ENCODE measurements at places on chromosomes 7 and 10. TPM values are rescaled to one million over a fixed set of nuclear protein-coding genes. Genes with fewer than 3 reads are reported as not detected.

ELN gene
- polyA plus RNA-seq: 65.8 TPM

LANCL2 gene
- 5.5 TPM for polyA plus RNA-seq

SPAG6 gene
- not detected for polyA plus RNA-seq

MSRB2 gene
- polyA plus RNA-seq: 230 TPM

TCAF2 gene
- 0.25 TPM for polyA plus RNA-seq

- peak; percentile 31 for DNase-seq
Measured at GRCh38 chr7:70568674-70569334, 563.1 kb upstream of the GALNT17 start.

- DNase-seq: no peak
Measured at GRCh38 chr7:121578669-121579068, 182.6 kb upstream of the FAM3C start.

DNA sequence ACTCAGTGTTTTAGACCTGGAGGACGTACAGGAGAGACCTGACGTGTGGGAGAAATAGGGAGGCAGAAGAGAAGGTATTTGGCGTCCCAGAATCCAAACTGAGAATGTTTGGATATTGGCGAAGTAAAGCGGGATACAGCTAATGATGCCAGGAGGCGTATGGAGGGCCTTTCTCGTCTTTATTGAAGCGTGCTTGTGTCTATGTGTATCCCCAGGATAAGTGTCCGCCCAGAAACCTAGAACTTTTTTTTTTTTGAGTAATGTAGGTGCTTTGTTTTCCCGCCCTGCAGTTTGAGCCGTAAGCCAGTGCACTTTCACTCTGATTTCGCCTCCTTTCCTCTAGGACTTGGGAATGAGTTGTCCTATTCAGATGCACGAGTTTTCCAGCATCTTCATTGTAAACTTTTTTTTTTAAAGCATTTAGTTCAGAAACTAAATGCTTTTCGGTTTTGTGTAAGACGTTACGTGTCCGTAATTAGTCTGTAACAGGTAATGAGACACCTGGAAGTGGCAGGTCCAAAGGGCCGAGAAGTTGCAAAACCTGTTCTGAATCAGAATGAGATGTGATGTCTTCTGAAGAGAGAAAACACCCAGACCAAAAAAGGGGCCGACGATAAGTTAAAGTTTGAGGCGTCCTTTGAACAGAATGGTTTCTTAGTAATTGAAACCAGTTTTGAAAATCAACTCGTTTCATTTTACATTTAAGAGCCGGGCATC, 746 bp downstream of the ARL5B start:
- DNase-seq: no peak

GRCh38 chr7:27139334-27140125, 4.0 kb downstream of the HOXA5 start:
- no peak for DNase-seq

DNA sequence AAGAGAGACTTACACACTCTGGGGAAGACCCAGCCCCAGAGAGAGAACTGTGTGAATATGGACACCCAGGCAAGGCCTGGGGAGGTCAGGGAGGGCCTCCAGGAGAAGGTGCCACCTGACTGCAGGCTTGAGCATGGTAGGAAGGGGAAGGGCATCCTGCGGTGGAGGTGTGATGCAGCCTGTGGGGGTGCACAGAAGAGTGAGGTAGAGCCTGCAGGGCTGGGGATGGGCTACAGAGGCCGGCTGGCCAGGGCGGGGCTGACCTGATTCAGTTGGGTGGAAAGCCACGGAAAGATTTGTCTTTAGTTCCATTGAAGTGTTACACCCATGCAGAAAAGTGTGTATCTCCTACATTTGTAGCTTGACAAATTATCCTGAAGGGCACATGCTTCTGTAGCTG, 47.6 kb downstream of the ZMIZ1 start:
- DNase-seq: no peak

DNA sequence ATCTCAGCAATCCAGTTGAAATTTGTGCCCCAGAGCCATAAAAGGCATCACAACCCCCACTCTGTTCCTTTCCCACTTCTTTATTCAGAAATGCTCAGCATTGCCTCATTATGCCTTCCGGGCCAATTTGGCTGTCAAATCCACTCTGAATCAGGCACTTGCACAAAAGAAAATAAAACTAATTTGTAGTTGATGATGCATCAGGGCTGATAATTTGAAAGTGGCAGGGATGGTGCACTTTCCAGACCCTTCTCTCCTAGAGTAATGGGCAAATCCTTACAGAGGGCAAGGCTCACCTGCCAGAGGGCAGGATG, 147.9 kb upstream of the PDE1C start:
- no peak for DNase-seq

- peak; percentile 63 for DNase-seq
Measured at GRCh38 chr7:388023-388960, 98.3 kb downstream of the FOXL3 start.

DNA sequence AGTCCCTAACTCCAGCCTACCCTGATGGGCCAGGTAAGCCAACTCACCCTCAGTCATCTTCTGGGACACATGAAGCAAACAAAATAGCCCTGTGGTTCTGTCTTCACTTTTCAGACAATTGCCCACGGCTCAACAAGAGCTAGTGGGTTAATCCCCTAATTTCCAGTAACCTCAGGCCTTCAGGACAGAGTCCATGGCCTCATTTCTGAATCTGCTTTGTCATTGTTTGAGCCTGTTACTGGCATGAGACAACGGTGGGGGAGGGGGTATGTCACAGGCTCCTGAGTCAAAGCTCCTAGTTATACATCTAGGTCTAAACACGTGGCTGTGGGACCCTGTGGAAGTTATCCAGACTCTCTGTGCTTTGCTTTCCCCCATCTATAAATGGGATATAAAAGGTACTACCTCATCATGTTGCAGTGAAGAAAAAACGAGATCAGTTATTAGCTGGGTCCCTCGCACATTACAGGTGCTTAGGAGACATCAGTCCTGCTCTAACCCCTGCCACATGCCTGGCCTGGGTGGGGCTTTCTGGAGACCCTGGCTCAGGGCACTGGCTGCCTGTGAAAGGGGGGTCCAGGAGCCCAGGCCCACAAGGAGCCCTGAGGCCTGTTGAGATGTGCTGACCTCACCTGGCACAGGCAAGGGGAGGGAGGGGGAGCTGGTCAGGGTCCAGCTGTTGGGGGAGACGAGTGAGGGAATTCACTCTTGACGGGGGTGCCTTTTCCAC, 16.5 kb downstream of the MAT1A start:
- DNase-seq: no peak

DNA sequence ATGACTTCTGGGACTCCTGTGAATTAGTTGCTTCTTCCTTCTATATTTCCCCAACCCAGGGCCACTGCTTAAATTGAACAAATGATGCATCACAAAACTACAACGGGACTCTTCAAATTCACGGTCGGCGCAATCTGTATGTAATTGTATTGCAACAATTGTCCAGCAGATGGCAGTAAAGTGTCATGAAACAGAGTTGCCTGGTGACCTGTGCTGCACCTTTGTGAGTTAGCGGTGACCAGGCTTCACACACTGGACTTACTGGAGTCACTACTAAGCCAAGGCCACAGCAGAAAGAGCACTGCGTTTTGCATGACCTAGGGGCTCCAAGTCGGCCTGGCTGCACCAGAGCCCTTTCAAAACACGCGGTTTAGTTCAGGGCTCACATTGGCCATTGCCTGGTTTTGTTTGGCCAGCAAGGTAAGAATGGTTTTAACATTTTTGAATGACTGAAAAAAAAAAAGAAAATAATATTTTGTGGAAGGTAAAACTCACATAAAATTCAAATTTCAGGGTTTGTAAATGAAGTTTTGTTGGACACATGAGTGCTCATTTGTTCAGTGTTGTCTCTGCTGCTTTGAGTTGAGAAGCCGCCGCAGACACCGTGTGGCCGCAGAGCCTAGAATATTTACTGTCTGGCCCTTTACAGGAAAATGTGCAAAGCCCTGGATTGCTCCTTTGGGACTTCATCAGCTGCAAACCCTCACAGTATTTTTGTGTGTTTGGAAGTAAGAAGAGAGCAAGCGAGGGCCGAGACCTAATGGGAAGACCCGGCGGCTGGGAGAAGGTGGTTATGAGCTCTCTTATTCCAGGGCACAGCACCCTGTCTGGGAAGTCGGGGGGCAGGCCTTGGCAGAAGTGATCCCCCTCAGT, 23.2 kb upstream of the ZNF32 start:
- DNase-seq: peak; percentile 69

DNA sequence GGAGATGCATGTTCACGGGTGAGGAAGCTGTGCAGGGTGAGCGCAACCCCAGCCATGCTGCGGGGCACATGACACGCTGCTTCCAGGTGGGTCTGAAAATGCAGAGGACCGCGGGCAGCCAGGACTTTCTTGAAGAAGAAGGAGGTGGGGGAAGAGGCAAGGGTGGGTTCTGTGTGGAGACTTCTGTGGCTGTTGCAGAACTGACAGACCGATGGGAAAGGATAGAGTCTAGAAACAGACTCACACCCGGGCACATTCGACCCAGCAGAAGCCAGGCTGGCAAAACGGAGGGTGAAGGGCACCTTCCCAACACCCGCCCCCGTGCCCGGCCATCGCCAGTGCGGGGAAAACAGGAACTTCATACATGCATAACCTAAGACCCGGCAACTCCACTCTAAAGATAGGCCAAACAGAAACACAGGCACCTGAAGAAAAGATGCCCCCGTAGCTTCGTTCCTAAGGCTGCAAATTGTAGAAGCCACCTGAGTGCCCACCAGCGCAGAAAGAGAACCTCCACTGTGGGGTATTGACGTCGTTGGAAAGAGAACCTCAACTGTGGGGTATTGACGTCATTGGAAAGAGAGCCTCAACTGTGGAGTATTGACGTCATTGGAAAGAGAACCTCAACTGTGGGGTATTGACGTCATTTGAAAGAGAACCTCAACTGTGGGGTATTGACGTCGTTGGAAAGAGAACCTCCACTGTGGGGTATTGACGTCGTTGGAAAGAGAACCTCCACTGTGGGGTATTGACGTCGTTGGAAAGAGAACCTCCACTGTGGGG, 4.8 kb upstream of the KNDC1 start:
- no peak for DNase-seq

GRCh38 chr7:4244635-4245034, 437.5 kb upstream of the FOXK1 start:
- DNase-seq: no peak

DNA sequence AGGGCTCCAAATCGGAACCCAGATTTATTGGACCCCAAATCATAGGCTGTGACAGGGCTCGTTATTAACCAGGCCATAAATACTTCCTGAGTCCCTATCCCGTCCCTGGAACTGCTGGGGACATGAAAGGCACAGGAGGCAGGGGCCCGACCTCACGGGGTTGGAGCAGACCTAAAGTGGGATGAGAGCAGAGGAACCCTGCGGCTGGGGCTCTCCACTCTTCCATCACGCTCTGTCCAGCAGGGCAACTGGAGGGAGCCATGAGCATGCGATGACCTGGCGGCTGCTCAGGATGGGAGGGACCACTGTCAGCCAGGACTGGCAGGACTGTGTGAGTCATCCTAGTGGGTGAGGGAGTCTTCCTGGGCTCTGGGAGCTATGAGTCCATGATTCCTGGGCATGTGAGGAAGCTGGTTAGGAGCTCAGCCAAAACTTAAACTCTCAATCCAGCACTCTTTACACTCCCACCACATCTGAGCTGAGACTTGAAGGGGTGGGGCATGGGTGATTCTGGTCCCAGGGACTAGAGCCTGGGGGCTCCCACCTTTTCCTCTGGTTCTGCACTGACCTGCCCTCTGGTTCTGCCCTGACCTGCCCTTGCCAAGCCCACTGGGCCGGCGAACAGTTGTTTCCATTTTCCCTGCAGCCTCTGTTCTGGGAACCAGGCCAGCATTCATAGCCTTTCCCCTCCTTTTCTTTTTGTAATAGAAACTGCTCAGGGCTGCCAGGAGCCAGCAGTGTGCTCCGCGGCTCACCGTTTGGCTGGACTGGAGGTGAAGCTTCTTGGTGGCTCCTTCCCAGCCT, 47.1 kb downstream of the SYPL1 start:
- DNase-seq: peak; percentile 80

DNA sequence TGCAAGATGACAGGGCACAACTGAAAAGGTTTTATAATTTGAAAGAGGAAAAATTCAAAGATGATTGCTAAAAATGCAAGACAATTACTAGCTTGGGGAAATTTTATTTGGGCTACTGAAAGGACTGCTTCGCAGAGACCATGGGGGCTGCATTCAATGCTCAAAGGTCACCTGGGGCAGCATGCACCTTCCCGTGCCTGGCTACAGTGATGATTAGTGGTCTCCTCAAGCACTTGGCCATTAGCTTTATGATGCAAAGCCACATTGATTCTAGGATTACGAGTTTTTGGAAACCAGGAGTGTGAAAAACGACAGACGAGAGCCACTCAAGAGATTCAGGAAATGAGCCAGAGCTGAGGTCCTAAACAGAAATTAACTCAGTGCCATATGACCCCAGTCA, 764.6 kb downstream of the PHTF2 start:
- no peak for DNase-seq

DNA sequence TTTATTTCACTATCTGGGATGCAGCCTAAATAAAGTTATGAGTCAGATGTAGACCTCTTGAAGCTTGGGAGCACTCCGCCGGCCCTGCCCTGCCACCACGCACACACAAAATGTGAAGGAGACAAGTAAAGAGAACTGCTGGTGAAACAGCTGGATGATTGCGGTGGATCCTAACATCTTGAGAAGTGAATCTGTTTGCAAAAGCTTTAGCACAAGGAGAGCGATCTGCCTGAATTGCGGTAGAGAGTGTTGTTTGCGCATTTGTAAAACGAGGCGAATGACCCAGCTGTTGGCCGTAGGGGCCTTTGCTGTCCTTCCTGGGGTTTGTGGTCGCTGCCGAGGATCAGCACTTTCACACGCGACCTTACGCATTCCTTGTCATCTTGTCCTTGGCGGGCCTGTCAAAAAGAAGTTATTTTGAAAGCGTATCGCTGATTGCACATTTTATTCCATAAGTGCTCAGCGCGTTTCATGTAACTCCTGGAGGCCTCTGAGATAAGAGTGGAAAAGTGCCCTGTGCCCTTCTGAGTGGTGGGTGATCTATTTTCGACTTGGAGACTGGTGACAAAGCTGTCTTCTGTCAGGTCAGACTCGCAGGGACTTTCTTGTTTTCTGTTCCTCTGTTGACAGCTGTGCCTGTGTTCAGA, 40.8 kb downstream of the RBM20 start:
- peak; percentile 64 for DNase-seq

DNA sequence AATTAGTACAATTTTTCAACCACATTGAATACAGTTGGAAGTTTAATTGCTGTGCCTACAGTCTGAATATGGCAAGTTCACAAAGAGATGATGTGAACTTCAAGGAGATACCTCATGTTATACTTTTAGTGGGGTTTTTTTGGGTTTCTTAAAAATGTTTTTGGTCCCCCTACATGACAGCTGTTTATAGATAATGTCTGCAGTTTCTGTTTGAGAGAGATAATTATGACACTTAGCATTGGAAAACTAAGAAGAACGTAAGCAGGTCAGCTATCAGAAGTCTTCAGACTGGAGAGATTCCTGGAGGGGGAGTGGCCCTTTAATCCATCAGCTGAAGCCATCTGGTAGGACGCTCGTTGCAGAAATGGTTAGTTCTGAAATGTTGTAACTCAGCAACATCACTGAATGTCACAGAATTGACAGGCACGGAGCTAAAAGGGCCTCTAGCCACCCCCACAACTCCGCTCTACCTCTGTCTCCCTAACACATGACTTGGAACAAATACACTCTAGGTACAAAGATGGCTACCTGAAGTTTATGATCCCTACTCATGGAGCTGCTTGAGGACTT, 29.0 kb downstream of the TIMM23 start:
- DNase-seq: no peak

Data from heart right ventricle (tissue), 16 donors.